ENCODE measurements at places on chromosomes 1 and 21. TPM values are rescaled to one million over a fixed set of nuclear protein-coding genes. Genes with fewer than 3 reads are reported as not detected.

DNA sequence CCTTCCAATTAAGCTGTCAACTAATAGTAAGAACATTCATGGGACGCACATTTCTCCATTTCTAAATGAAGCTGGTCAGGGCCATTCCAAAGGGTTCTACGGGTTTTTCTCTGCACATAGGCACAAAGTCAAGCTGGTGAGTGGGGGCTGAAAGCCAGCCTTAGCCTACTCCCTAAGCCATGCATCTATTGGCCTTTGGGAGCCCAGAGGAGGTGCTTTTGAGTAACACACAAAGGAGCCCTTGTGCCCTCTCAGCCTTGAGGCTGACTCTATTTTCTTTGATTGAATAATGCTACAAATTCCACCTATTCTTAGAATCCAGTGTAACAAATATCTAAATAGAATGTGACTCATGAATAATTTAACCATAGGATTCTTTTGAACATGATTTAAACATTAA lies 73.6 kb downstream of the RGS13 start:
- H3K27ac ChIP-seq, result no peak overlapping the region
- peaks cover 14% of the 10 kb centered on the region for H3K27me3 ChIP-seq
- no peaks in the 10 kb centered on the region for H3K36me3 ChIP-seq
- no peak for DNase-seq
- no peak overlapping the region for H3K4me3 ChIP-seq
- no peaks in the 10 kb centered on the region for H3K4me1 ChIP-seq

DNA sequence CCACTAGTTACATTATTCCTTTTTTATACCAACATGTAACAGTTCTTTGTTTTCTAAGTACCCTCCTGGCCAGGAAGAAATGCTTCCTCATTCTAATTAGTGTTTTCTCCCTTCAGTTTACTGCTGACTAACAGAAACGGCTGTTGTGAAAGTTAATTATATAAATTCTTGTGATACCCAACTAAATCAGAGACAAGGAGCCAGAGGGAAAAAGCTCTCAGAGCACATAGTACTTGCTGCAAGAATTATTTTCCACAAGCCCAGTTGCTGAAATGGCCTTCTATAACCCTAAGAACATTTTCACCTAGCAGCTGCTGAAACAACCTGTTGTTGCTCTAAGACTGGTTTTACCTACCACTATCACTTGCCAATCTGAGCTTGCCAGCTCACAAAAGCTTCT lies 82.4 kb downstream of the FAF1 start:
- no peak overlapping the region for H3K4me3 ChIP-seq
- no peak overlapping the region for H3K27ac ChIP-seq
- no peaks in the 10 kb centered on the region for H3K27me3 ChIP-seq
- no peaks in the 10 kb centered on the region for H3K36me3 ChIP-seq
- no peak for DNase-seq

DNA sequence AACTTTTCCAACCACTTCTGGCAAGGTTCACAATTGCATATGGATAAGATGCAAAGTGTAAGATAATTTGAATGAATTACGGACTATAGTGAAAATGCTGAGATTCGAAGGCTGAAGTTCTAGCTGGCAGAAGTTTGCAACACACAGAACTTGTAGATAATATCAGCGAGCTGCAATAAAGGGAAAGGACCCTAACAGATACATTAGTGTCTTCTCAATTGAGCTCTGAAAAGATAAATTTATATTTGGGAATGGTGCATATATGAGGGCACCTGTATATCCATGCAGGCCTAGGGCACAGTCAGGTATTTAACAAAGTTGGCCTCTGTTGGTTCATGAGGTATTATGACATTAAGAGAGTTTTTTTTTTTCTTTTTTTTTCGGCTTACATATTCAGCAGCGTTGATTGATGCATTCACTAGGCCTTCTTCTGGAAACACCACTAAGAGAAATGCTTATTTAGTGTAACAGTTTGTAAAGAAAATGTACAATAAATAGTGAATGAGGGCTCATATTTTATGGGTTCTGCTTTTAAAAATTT lies 2.2 kb downstream of the NFIA start:
- peaks cover 2% of the 10 kb centered on the region for H3K36me3 ChIP-seq
- no peak overlapping the region for H3K27ac ChIP-seq
- DNase-seq, result no peak

Gene OXCT2
- total RNA-seq, result 1.5 TPM

Gene PLA2G2C
- total RNA-seq, result 0.43 TPM

DNA sequence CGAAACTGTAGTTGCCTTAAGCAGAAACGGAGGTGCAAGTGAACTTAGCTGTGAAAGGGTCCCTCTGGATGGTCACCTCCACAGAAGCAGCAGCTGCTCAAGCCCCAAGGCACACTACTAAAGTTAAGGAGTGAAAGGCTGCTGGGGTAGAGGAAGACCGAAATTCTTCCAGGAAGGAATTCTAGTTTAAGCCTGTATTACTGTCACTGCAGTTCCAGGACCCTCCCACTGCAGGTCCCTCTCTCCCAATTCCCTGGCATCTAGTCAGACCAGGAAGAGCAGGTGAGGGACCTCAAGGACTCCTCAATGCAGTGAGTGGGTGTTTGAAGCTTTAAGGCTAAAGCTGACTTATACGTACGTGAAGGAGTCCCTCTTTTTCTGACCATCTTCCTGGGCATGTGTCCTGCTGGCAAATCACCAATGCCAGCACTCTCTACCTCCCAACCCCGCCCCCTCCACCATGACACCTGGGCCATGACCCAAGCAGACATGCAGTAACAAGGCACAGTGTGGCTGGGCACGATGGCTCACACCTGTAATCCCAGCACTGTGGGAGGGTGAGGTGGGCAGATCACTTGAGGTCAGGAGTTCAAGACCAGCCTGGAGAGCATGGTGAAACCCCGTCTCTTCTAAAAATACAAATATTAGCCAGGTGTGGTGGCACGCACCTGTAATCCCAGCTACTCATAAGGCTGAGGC lies 57.2 kb downstream of the TGFBR3 start:
- H3K27ac ChIP-seq, result no peak overlapping the region
- no peak overlapping the region for H3K4me3 ChIP-seq
- H3K36me3 ChIP-seq, result no peaks in the 10 kb centered on the region

- no peak overlapping the region for H3K4me3 ChIP-seq
- peaks cover 5% of the 10 kb centered on the region for H3K4me1 ChIP-seq
- no peak for DNase-seq
- no peak overlapping the region for H3K27ac ChIP-seq
- H3K27me3 ChIP-seq, result no peaks in the 10 kb centered on the region
Measured at GRCh38 chr1:185406691-185407009, 89.6 kb upstream of the IVNS1ABP start.

Gene GIPC2
- 0.05 TPM for total RNA-seq

DNA sequence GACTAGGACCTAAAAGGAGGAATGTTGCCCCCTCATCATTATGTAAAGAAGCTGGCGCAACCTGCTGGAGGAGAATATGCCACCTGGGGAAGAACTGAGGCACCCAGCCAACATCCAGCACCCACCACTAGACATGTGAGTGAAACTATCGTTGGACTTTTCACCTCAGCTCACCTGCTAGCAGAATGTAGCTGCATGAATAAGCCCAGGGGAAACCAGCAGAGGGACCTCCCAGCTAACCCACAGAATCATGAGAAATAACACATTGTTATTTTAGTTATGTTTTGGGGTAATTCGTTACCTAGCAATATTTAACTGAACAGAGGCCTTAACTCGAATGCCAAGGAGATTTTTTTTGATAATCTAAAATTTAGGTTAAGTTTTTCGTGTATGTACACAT lies 542.5 kb upstream of the DAB1 start:
- H3K27ac ChIP-seq, result no peak overlapping the region
- H3K27me3 ChIP-seq, result peaks cover 1% of the 10 kb centered on the region
- DNase-seq, result no peak

Gene ADCY10
- 0.11 TPM for total RNA-seq

GRCh38 chr1:192793983-192794767 lies 14.7 kb upstream of the RGS2 start:
- peaks cover 6% of the 10 kb centered on the region for H3K27me3 ChIP-seq
- H3K36me3 ChIP-seq, result no peaks in the 10 kb centered on the region
- H3K4me3 ChIP-seq, result no peak overlapping the region
- no peaks in the 10 kb centered on the region for H3K4me1 ChIP-seq
- H3K27ac ChIP-seq, result no peak overlapping the region
- no peak for DNase-seq

DNA sequence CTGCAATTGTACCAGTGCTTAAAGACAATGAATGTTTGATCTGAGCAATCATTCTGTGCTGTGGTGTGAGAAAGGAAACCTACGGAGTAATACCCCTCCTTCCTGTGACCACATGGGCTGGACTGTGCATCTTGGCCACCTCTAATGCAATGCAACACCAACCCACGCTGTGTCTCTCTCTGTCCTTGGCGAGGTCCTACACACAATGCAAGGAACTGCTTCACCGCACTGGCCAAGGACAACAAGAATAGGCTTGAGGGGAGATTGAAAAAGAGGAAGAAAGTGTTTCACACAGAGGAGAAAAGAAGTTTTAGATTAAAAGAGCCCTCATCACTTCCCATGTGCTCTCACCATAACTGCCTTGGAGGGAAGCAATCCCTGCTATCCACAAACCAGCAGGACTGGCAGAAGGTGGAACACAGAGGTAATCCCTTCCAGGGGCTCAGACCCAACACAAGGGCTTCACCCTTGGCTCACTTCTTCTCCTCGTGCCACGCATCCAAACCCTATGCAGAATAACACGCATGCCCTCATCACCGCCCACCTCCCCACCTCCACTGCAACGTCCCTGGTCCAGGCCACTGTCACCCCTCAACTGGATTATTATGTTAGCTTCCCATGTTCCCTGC lies 112.5 kb upstream of the ERG start:
- no peak overlapping the region for H3K4me3 ChIP-seq
- DNase-seq, result no peak
- no peaks in the 10 kb centered on the region for H3K36me3 ChIP-seq
- H3K27me3 ChIP-seq, result peaks cover 7% of the 10 kb centered on the region

DNA sequence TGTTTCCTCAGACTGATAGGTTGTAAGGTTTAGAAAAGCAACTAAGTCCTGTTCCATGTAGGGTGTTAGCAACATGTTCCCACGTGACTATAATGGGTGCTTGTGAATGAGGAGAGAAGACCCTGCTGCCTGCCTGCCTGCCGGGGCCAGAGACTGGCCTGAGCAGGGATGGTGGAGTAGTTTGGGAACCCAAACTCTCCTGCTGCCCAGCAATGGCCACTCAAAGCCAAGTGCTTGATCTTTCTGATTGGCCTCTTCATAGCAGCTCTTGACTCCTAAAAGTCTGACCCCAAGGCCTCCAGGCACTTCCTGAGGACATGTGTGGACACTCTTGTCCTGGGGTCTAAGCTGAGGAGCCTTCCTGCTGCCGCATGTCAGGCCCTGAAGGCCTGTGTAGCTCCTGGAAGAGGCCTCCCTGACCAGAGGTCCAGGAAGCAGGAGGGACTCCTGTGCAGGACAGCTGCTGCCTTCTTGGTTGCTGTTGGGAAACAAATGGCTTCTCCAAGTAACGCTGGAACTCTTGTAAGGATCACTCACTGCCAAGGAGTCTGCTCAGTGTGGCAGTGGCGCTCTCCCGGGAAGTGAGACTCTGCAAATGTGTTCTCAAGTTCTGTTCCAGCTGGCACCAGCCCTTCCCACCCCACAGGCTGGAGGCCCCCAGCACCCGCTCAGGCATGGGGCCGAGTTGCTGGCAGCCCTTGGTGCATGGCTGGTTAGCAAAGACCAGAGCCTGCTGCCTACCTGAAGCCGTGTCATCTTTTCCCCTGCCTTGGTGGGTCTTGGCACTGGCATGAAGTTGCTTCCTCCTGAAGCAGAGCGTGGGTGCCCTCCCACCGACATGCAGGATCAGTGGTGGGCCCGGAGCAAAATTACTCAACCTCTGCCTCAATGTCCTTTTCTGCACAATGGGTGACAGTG lies 35.5 kb downstream of the MAN1C1 start:
- peaks cover 39% of the 10 kb centered on the region for H3K4me1 ChIP-seq
- no peak for DNase-seq
- peaks cover 4% of the 10 kb centered on the region for H3K36me3 ChIP-seq

DNA sequence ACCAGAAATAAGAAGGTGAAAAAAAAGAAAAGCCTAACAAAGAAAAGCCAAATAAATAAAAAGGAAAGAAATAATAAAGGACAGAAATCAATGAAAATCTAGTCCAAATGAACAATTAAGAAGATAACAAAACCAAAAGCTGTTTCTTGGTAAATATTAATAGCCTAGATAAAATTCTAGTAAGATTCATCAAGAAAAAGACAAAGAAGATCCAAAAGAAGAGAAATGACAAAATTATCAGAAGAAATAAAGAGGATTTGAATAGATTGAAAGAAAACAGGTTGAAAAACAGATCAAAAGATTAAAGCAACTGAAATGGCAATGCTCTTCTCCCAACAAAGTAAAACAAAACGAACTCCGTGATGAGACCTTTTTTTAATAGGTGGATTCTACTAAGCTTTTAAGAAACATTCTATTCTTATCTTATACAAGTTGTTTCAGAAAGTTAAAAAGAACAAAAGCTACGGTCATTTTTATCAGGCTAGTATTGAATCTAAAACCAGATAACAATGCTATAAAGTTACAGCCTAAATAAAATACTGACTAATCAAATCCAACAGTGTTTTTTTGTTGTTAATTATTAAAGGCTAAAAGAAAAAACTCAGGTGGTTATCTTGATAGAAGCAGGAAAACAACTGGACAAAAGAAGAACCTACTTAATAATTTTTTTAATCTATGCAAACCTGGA lies 50.9 kb downstream of the ENAH start:
- H3K27ac ChIP-seq, result no peak overlapping the region
- H3K4me1 ChIP-seq, result no peaks in the 10 kb centered on the region
- H3K27me3 ChIP-seq, result no peaks in the 10 kb centered on the region

Gene ADAMTS5
- not detected for total RNA-seq

DNA sequence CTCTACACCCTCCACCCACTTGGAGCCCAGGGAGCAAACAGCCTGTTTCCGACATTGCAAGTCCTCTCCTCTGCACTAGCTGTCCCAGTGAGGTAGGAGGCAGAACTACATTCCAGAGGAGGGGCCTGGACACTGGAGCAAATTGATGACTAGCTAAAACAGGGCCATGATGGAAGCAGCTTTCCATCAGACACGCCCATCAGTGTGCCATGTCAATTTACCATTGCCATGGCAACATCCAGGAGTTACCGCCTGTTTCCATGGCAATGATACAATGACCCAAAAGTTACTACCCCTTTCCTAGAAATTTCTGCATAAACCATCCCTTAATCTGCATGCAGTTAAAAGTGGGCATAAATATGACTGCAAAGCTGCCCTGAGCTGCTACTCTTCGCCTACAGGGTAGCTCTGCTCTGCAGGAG lies 647.1 kb downstream of the PTPRU start:
- no peaks in the 10 kb centered on the region for H3K4me1 ChIP-seq
- no peaks in the 10 kb centered on the region for H3K36me3 ChIP-seq
- no peak for DNase-seq
- H3K27me3 ChIP-seq, result peaks cover 2% of the 10 kb centered on the region

GRCh38 chr21:31176725-31177124 lies 138.4 kb upstream of the KRTAP19-8 start:
- peak; percentile 48 for DNase-seq
- H3K36me3 ChIP-seq, result peaks cover 60% of the 10 kb centered on the region
- peak overlapping the region; percentile 25 for H3K4me3 ChIP-seq
- H3K27ac ChIP-seq, result peak overlapping the region; percentile 72
- H3K27me3 ChIP-seq, result no peaks in the 10 kb centered on the region

Gene CFAP74
- total RNA-seq, result not detected

Gene UBASH3A
- total RNA-seq, result 37.3 TPM
